H1 (cell line): ENCODE measurements at places on chromosomes 2 and 18. TPM values are rescaled to one million over a fixed set of nuclear protein-coding genes. Genes with fewer than 3 reads are reported as not detected.

DNA sequence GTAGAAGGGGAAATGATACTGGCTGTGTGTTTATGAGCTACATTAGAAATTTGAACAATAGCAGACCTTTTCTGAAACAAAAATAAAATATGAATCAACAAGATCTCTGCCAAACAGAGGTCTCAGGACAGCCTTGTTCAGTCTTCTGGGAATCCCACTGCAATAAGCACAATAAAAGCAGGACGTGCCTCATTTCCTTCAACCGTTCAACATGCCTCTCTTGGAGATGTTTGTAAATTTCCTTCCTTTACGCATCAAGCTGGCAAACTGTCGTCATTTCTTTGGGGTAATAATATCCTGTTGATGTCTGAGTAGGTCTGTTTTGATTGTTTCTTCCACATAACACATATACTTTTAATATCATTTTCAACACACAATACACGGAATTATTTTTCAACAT lies 77.2 kb downstream of the TCF4 start:
- no peak for DNase-seq
- no peaks in the 10 kb centered on the region for H3K36me3 ChIP-seq
- no peaks in the 10 kb centered on the region for H3K27me3 ChIP-seq
- H3K27ac ChIP-seq = no peak overlapping the region; the same call in 1 of the 2 replicates
- no peak overlapping the region for H3K4me3 ChIP-seq

DNA sequence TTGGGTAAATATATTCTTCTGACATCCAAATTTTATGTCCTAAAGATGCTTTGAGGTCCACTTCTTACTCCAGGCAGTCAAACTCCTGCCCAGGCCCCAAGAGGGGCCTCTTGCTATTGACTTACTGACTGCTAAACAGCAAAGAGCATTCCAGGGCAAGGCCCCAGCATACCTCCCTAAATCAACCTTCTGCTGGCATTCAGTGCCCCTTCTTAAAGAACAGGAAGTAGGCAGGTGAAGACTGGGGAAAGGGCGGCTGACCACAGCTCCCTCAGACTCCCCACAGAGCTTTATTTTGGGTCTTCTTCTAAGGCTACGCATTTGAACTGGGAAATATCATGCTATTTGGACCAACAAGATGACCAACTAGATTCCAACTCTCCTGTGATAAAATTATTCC lies 68.9 kb downstream of the USP40 start:
- no peaks in the 10 kb centered on the region for H3K4me1 ChIP-seq
- no peaks in the 10 kb centered on the region for H3K27me3 ChIP-seq
- no peak for DNase-seq
- H3K27ac ChIP-seq = no peak overlapping the region
- H3K36me3 ChIP-seq = no peaks in the 10 kb centered on the region

DNA sequence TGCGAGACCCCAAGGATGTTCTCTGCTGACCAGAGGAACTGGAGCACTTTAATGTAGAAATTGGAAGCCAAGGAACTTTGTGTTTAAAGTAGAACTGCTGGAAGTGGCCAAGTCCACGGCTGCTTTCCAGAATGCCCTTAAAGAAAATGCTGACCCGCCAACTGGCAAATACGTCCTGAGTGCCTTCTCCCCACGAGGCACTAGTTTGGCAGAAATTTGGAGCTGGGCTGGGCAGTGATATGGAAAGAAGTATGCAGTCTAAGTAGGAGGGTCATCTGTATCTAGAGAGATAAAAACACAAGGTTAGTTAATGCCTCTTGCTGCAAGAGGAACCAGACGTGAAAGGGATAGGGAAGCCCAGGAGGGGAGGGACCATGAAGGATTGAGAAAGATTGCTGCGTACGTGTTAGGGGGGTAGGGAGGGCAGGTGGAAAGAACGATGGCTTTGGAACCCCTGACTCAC lies 59.3 kb upstream of the RFX8 start:
- no peaks in the 10 kb centered on the region for H3K27me3 ChIP-seq
- DNase-seq = peak; percentile 49
- H3K4me1 ChIP-seq = peaks cover 12% of the 10 kb centered on the region
- H3K4me3 ChIP-seq = no peak overlapping the region
- no peaks in the 10 kb centered on the region for H3K36me3 ChIP-seq
- peak overlapping the region; percentile 70; the same call in 1 of the 2 replicates for H3K27ac ChIP-seq

GRCh38 chr18:13141209-13141608 lies 77.4 kb upstream of the LDLRAD4 start:
- H3K27me3 ChIP-seq = no peaks in the 10 kb centered on the region
- no peak overlapping the region for H3K27ac ChIP-seq
- H3K36me3 ChIP-seq = no peaks in the 10 kb centered on the region
- no peak overlapping the region for H3K4me3 ChIP-seq
- H3K4me1 ChIP-seq = no peaks in the 10 kb centered on the region
- DNase-seq = no peak

The SULT1C4 gene
- 2.1 and 2.9 TPM in 2 replicates for total RNA-seq
